Nephron progenitor cell (in vitro differentiated cells): ENCODE measurements at places on chromosomes 6 and 20.

GRCh38 chr6:53358440-53359094, 9.8 kb upstream of the ELOVL5 start:
- peaks cover 52% of the 10 kb centered on the region for H3K4me1 ChIP-seq
- peaks cover 7% of the 10 kb centered on the region for H3K27me3 ChIP-seq
- peak overlapping the region; percentile 99 for H3K27ac ChIP-seq
- DNase-seq, result no peak
- H3K4me3 ChIP-seq, result peak overlapping the region; percentile 80

- DNase-seq, result no peak
- H3K27ac ChIP-seq, result peak overlapping the region; percentile 37
- peaks cover 6% of the 10 kb centered on the region for H3K27me3 ChIP-seq
- H3K4me3 ChIP-seq, result peak overlapping the region; percentile 28
- peaks cover 51% of the 10 kb centered on the region for H3K4me1 ChIP-seq
These were observed 89.1 kb downstream of the PREX1 start for GRCh38 chr20:48738399-48739304.

DNA sequence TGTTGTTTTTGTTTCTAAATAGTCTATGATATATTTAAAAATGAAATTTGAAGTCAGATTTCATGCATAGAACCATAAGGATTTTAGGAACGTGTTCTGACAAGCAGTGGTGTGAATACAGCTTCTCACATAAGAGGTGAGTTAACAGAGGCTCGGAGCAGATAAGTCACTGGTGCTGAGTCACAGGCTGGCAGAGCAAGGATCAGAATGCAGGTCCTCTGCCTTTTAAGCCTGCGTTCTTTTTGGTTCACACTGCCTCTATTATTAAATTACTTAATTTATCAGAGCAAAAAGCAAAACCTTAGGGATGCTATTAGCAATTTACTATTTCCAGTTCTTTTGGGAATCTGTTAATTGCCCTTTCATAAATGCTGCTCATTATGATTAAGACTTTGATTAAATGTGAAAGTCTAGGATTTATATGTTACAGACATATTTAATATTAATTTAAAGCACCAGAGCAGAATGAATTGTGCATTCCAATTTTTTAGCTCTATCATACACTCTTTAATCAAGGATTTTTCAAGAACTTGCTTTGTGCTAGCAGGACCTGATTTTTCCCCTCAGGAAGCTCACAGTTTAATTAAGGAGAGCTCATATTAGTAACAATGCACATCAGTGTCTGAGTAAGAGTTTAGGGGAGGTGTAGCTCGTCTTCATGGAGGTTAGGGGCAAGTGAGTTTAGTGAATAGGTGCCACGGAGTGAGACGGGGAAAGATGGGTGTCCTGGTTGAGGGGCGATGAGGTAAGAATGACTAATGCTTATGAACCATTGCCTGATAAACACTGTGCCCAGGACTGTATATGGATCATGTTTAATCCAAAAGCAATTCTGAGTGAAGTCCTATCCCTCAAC, 212.7 kb upstream of the AGPAT4 start:
- no peaks in the 10 kb centered on the region for H3K4me1 ChIP-seq
- H3K4me3 ChIP-seq, result no peak overlapping the region
- H3K27me3 ChIP-seq, result peaks cover 8% of the 10 kb centered on the region
- no peak overlapping the region for H3K27ac ChIP-seq
- no peak for DNase-seq

DNA sequence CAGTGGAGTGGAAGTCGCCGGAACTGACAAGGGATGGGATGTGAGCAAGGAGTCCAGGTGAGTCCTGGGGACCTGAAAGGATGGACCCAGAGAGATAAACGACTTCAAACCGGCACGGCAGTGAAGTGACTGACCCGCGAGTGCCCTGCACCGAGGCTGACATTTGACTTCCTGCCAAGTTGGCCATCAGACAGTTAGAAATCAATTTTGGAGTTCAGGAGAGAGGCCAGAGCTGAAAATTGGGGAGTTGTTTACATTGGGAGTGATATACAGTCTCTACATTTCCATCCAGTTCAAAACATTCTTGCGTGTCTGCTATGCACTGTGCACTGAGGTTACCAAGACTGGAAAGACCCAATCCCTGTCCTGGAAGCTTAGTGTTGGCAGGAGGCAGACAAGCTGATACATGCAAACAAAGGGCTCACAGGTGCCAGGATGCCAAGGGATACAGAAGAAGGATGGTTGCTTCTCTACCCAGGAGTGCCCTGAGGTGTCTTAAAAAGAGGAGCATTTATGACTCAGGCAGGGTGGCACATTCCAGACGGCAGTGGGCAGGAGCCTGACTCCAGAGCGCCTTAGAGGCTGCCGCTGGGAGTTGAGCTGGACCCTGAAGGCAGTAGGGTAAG, 186.6 kb downstream of the MTHFD1L start:
- H3K36me3 ChIP-seq, result peaks cover 30% of the 10 kb centered on the region
- H3K4me3 ChIP-seq, result no peak overlapping the region
- H3K4me1 ChIP-seq, result peaks cover 75% of the 10 kb centered on the region
- no peaks in the 10 kb centered on the region for H3K27me3 ChIP-seq
- peak overlapping the region; percentile 70 for H3K27ac ChIP-seq

GRCh38 chr6:4941782-4942672, 61.8 kb downstream of the RPP40 start:
- H3K36me3 ChIP-seq, result peaks cover 39% of the 10 kb centered on the region
- DNase-seq, result no peak
- no peaks in the 10 kb centered on the region for H3K27me3 ChIP-seq
- peak overlapping the region; percentile 19 for H3K4me3 ChIP-seq
- peaks cover 47% of the 10 kb centered on the region for H3K4me1 ChIP-seq
- peak overlapping the region; percentile 95 for H3K27ac ChIP-seq

DNA sequence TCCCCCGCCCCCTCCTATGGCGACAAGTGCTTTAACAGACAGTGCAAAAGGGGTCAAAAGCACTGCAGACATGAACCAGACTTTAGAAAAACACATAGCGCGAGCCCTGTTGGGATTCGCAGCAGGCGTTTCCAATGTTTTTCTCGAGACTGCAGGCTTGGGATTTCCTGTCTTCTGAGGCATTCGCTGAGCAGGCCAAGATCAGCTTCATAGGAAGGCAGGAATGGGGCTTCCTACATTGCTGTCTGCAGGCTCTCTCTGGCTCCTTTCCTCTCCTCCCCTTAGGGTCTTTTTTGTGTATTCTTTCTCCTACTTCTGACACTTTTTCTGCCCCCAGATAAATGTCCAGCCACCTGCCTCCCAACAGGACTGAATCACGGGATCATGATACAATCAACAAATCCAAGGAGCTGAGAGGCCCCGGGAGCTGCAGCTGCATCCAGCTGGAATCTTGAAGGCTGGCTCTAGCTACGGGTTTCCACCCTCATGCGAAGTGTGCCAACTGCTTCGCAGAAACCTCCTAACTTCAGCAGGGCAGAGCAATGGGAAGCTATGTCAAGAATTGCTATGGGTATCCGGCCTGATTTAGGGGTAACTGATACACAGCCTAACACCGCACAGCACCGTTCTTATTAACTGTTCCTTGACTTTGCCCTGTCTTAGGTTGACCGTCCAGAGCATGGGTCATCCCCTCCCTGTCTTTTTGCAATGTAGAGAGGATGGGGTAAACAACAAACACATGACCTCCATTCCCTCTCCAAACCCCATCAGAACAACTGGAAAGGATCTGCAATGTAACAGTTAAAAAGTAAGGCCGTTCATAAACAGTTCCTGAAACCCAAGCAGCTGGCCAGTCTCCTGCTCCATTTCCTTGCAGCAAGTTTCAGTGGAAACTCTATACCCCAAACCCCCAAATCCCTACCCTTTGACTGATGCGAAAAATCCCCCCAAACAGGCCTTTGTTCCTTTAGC, 31.5 kb downstream of the SNX5 start:
- DNase-seq, result no peak
- no peaks in the 10 kb centered on the region for H3K27me3 ChIP-seq
- H3K27ac ChIP-seq, result peak overlapping the region; percentile 77
- peaks cover 85% of the 10 kb centered on the region for H3K4me1 ChIP-seq

- H3K27me3 ChIP-seq, result no peaks in the 10 kb centered on the region
- H3K4me3 ChIP-seq, result no peak overlapping the region
- peaks cover 52% of the 10 kb centered on the region for H3K36me3 ChIP-seq
These were observed 123.9 kb upstream of the LAMP5 start for GRCh38 chr20:9390441-9390840.

DNA sequence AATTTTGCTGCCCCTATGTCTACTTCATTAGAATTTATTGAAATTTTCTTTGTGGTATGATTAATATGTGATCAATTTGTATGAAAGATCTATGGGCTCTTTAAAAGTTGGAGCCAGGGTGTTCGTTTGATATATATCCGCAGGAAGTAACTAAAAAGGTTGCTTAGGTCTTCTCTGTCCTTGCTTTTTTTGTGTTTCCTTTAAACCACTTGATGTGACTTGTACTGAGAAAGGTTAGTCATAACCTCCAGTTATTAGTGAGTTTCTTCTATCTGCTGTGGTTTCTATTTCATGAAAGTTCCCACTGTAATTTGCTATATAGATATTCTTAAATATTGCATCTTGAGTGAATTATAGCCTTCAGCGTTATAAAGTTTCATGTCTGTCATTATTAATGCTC, 585.3 kb upstream of the ARID1B start:
- no peak overlapping the region for H3K27ac ChIP-seq
- peaks cover 4% of the 10 kb centered on the region for H3K27me3 ChIP-seq
- no peaks in the 10 kb centered on the region for H3K36me3 ChIP-seq

DNA sequence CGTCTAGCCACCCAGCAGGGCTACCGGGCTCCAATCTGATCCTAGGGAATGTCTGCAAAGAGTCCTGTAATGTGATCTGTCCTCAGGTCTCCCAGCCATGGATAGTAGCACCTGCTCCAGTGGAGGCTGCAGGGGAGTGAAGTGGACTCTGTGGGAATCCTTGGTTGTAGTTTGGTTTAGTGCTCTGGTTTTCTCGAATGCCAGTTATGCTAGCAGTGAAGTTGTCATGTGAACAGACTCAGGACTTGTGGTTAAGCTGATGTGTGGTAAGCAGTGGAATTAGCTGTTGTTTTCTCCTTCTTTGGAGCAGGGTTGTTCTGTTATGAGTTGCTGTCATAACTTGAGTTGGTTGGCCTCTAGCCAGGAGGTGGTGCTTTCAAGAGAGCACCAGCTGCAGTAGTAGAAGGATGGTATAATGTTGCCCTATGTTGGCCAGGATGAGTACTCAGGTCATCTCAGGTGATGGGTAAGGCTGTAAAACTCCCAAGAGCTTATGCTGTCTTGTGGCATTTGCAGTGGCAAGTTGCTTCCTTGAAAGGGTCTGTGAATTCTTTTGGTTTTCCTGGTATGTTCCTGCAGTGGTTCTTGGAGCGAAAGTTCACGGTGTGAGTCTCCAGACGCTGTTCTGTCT, 390.2 kb downstream of the UTRN start:
- H3K36me3 ChIP-seq, result peaks cover 44% of the 10 kb centered on the region
- no peak overlapping the region for H3K27ac ChIP-seq

GRCh38 chr20:32534661-32535240, 50.4 kb downstream of the NOL4L start:
- no peak for DNase-seq
- peak overlapping the region; percentile 76 for H3K27ac ChIP-seq
- peaks cover 10% of the 10 kb centered on the region for H3K27me3 ChIP-seq
- peaks cover 53% of the 10 kb centered on the region for H3K4me1 ChIP-seq

- peak overlapping the region; percentile 40 for H3K27ac ChIP-seq
- peaks cover 11% of the 10 kb centered on the region for H3K4me1 ChIP-seq
- DNase-seq, result no peak
These were observed 6.0 kb downstream of the PCMT1 start for GRCh38 chr6:149755300-149756260.

DNA sequence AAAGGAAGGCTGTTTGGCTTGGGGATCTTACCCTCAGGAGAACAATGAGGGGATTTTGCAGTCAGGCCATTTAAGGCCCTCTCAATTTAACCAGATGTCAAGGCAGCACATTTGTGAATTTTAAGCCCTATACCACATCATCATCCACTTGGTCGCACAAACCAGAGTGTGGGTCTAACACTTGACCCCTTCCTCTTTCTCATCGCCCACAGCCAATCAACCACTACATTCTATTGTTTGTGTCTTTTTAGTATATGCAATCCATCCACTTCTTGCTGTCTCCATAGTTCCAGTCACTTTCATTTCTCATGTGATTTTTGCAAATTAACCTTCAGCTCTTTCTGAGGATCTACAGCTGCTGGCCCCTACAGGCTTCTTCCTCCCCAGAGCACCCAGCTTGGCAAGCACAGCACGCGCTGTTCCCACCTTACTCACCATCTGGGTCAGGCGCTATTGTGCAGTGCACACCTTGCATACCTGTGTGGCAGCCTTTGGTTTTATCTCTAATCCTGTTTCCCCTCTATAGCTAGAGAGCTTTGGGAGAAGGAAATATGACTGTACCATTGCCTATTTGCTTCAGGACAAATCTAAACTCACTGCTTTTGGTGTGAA, 32.3 kb upstream of the CD83 start:
- no peak for DNase-seq
- peak overlapping the region; percentile 29 for H3K27ac ChIP-seq
- no peak overlapping the region for H3K4me3 ChIP-seq
- H3K4me1 ChIP-seq, result peaks cover 41% of the 10 kb centered on the region

DNA sequence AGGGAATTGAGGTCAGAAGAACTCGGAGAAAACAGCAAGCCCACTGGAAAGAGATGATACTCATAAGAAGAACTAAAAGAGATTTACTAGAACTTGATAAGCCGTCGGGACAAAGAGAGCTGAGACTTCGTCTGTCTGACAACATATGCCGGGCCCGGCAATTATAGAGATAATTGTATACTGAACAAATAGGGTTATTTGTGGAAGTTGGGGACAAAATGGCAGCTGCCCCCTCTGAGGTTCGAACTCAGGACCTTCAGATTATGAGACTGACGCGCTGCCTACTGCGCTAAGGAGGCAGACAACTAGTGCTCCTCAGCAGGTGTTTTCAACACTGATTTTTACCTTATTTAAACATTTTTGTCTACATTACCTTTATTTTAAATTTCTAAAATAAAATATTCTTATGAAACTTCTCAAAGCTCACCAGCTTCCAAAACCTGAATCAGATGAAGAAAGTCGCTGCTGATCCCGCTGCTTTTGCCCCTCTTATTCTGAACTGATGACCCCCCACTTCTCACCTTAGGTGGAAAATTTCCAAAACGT, 29.3 kb upstream of the TRIM27 start:
- peak; percentile 59 for DNase-seq
- H3K36me3 ChIP-seq, result peaks cover 7% of the 10 kb centered on the region
- H3K27me3 ChIP-seq, result peaks cover 10% of the 10 kb centered on the region
- peak overlapping the region; percentile 70 for H3K27ac ChIP-seq
- H3K4me3 ChIP-seq, result peak overlapping the region; percentile 94
- H3K4me1 ChIP-seq, result peaks cover 28% of the 10 kb centered on the region

GRCh38 chr6:6803180-6803977, 214.9 kb downstream of the LY86 start:
- H3K36me3 ChIP-seq, result no peaks in the 10 kb centered on the region
- no peak overlapping the region for H3K4me3 ChIP-seq
- H3K4me1 ChIP-seq, result peaks cover 42% of the 10 kb centered on the region
- H3K27me3 ChIP-seq, result peaks cover 11% of the 10 kb centered on the region

DNA sequence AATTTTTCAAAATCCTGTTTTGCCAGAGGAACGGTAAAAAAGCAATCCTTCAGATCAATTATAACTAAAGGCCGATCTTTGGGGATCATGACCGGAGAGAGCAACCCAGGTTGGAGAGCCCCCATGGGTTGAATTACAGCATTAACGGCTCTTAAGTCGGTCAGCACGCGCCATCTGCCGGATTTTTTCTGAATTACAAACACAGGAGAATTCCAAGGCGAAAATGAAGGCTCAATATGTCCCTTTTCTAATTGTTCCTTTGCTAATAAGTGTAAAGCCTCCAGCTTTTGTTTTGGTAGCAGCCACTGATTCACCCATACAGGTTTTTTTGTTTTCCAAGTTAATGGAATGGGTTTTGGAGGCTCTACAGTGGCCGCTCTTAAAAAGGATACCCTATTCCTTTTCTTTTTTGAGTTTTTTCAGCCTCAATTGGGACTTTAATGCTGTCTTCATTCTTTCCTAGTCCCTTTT, 16.9 kb upstream of the PTCRA start:
- H3K4me1 ChIP-seq, result peaks cover 44% of the 10 kb centered on the region
- H3K4me3 ChIP-seq, result no peak overlapping the region
- peak; percentile 76 for DNase-seq
- H3K36me3 ChIP-seq, result no peaks in the 10 kb centered on the region
- no peak overlapping the region for H3K27ac ChIP-seq
